ENCODE measurements at places on chromosomes 2 and 18. TPM values are rescaled to one million over a fixed set of nuclear protein-coding genes. Genes with fewer than 3 reads are reported as not detected.

The NPAS2 gene
- 0.26 TPM for total RNA-seq

The BUB1 gene
- 169 TPM for total RNA-seq

The GRHL1 gene
- total RNA-seq = 0.30 TPM

The C2orf72 gene
- 1.2 TPM for total RNA-seq

The TTR gene
- total RNA-seq = not detected

The UGT1A4 gene
- total RNA-seq = not detected

The PRSS56 gene
- not detected for total RNA-seq
